ENCODE measurements at places on chromosomes 12 and 14. TPM values are rescaled to one million over a fixed set of nuclear protein-coding genes. Genes with fewer than 3 reads are reported as not detected.

DNA sequence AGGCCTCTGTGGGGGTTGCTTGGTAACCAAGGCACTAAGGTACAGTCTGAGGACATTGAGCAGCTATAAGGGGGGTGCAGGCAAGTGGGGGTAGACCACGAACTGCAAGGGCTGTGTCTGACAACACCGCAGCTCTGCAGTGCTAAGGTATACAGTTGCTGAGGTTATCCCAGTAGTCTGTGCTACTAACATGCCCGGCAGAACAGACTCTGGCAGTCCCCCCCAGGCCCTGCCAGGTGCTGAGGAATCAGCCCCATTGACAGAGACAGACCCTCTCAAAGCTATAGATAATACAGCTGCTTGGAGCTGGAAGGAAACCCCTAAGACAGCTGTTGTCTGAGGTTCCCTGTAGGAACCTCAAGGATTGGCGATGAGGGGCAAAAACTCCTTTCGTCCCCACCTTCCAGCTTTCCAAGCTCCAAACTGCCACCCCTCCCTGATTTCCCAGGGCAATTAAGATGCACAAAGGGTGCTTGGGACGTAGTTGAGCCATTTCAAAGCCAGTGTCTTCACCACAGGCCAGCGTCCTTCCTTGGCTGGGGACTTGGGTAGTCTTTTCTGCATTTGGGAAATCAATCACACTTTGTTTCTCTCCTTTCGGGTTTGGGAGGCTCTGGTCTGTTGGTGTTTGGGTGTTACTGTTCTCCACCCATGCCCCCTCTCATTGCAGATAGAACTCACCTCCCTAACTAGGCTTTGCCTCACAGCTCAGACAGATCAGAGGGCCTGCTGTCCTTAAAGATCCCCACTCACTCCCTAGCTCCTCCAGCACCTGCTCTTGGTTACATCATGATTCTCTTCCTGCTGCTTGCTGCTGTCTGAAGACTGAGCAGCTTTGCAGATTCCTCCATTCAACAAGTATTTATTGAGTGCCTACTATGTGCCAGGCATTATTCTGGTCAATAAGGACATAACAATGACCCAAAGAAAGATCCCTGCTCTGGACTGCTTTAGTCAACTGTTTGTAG, 2.0 kb upstream of the MYH7 start:
- no peak for DNase-seq

DNA sequence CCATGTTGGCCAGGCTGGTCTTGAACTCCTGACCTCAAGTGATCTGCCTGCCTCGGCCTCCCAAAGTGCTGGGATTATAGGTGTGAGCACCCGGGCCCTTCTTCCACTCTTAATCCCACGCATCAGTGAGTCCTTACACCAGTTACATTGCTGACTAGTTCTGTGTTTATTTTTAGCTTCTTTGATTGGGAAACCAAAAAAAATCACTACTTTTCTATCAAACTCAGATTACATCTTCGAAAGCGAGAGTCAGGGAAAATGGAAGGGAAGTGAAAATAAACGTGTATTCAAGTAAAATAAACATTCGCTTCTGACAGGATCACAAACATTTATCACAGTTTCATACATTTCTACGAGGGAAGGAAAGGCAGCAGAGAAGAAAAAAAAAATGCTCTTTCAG, 32.2 kb downstream of the FGD6 start:
- DNase-seq, result no peak

GRCh38 chr12:111904446-111904975, 62.5 kb downstream of the MAPKAPK5 start:
- no peak for DNase-seq

DNA sequence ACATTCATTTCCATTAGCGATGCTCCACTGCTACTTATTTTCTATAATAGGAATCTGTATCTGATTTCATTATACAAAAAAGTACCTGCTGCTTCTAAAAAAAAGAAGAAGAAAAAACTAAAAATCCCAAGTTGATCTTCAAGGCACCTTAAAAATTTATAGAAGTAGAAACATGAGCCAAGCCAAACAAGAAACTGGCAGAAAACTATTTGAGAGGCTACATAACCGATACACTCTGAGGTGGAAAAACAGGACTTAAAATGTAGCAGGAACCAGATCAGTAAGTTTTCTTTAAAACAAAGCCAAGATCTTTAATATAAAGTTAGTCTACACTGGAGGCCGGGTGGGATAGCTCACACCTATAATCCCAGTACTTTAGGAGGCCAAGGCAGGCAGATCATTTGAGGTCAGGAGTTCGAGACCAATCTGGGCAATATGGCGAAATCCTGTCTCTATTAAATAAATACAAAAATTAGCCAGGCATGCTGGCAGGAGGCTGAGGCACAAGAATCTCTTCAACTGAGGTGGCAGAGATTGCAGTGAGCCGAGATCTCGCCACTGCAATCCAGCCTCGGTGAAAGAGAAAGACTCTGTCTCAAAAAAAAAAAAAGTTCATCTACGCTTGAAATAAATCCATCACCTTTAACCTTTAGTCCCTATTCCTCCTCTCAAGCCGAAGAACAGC, 278.6 kb downstream of the MED13L start:
- peak; percentile 58 for DNase-seq

DNA sequence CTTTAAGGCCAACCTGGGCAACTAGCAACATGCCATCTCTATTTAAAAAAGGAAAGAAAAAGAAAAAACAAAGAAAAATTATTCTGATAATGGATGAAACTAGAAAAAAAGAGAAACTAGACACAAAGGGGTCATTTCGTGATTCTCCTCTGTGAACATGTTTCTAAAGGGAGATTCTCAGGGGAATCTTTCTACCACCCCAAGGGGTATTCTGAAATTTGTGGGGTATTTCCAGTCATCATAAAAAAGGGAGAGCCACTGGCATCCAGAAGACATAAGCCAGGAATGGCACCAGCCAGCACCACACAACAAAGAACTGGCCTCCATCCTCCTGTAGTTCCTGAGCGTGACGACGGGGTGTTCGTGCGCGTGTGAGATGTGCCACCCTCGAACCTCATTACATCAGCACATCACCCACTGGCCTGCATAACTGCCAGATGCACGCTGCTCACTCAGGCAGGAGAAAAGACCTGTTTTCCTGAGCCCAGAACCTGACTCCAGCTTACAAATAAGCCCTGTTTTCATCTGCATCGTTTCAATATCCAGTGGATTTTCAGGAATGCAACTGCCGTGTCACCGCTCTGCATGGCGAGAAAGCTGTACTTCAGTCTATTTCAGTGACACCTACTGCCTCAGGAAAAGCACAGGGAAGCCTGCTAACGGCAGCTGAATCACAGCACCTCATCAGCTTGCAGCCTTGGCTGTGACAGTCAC, 23.9 kb downstream of the STX2 start:
- DNase-seq, result no peak

- DNase-seq, result no peak
Measured at GRCh38 chr14:77076113-77076631, 21.9 kb upstream of the CIPC start.

DNA sequence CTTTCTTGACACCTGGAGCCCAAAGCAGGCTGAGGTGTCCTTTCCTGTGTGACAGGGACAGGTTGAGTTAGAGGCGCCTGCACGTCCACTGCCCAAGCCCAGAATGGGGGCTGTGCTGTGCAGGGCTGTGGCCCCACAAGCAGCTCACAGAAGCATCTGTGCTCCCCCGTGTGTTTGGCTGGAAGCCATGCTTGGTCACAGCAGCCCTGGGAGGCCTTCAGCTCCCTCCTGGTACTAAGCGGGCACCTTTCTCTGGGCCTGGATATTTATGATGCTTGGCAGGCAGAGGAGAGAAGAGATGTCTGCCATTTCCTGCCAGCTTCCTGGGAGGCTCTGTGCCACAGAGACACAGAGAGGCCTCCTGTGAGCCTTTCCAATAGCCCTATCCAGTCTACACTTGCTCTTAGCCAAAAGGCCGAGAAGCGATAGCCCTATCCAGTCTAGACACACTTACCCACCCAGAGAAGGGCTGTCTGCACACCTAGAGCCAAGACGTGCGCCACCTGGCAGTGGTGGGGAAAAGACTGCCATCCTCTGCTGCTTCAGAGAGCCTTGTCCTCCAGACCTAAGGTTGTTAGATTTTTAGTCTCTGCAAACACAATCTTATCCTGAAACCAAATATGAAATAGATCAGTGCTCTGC, 117.4 kb downstream of the GCH1 start:
- DNase-seq, result no peak

DNA sequence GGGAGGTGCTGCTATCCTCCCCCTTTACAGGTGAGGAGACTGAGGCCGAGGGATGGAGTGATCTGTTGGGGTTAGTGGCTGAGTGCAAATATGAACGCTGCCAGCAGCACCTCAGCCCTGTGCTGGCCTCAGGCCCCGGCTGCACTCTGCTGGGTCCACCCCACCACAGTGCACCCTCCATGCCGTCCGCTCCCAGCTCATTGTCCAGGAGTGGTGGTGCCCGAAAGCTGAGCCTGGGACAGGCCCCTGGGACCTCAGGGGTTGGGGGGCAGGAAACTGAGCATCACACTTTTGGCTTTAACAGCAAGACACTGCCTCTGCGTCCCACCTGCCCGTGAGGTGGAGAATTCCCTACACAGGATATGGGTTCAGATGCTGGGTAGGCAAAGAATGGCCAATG, 31.5 kb upstream of the FBRSL1 start:
- no peak for DNase-seq

Gene TSFM
- total RNA-seq, result 39.6 TPM

Gene RIN3
- 8.8 TPM for total RNA-seq

DNA sequence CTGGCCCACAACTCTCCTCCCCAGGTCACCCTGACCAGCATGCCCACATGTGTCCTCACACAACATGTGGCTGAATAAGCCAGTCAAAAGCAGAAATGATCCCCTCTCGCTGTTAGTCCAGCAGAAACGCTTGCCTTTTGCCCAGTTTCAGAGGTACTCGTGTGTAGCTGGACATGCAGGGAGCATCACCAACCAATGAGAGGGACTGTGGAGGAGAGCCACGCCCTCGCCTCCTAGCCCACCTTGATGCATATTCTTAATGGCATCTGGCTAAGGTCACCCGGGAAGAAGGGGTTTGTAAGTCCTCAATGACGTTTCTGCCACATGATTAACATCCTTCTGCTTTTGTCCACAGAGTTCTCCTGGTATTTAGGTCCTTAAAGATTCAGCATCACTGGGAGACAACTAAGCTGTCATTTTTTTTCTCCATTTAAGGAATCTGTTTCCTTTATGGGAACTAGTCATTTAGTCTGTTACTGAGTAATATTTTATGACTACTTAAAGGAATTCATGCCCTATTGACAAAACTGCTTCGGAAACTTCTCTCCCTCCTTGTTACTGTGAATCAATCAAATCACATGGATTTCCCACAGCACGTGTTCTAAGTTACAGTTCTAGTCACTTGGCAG, 134.0 kb downstream of the GCH1 start:
- DNase-seq, result no peak

Gene KRT82
- not detected for total RNA-seq

Gene RTL1
- 0.80 TPM for total RNA-seq

- no peak for DNase-seq
Measured at GRCh38 chr14:101071493-101071906, 168.0 kb upstream of the RTL1 start.

Data from prostate gland (tissue), 2 donors.